OCI-M1 (cell line): ENCODE measurements at places on chromosomes 11 and 22.

DNA sequence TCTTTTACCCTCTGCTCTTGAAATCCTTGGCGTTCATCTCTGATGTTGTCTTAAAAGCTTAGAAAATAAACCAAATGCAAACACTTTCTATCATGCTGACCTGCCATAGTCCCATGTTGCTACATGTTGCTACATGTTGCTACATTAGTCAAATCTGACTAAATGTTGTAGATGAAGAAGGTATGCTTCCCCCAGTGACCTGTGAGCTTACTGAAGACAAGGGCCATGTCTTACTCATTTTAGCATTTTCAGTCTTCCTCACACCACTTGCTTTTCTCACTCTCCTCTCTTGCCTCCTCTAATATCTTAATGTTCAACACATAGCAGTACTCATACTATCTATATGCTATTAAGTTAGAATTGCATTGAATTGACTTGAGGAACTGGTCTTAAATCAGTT lies 346.4 kb upstream of the MTNR1B start:
- no peak for DNase-seq

DNA sequence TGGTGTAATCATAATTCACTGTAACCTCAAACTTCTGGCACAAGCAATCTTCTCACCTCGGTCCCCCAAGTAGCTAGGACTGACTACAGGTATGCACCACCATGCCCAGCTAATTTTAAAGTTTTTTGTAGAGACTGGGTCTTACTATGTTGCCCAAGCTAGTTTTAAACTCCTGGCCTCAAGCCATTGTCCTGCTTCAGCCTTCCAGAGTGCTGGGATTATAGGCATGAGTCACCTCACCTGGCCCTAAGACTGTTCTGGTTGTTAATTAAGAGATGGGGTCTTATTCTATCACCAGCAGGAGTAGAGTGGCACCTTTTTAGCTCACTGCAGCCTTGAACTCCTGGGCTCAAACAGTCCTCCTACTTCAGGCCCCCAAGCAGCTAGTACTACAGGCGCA lies 52.0 kb upstream of the DEPDC7 start:
- DNase-seq: no peak

- peak; percentile 38 for DNase-seq
These were observed 8.4 kb downstream of the LRRC10B start for GRCh38 chr11:61516675-61517572.

DNA sequence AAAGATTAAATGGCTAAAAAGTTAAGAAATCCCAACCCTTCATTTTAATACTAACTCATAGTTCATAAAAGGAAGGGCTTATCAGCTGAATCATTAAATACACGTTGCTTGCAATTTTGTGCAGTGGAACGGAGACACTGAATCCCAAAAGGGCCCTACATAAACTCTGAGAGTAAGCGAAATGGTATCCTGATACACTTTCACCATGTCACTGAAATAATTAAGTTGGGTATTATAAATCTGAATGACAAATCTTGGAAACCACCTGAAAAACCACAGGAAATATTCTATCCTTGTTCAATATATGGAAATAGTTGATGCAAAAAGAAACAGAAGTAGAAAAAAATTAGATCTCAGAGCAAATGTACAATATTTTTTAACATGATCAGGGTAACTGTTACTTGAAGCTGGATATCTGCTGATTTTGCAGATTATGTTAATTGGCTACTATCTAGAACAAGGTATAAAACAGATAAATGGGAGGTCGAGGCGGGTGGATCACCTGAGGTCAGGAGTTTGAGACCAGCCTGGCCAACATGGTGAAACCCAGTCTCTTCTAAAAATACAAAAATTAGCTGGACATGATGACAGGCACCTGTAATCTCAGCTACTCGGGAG lies 55.1 kb downstream of the MAML2 start:
- no peak for DNase-seq

DNA sequence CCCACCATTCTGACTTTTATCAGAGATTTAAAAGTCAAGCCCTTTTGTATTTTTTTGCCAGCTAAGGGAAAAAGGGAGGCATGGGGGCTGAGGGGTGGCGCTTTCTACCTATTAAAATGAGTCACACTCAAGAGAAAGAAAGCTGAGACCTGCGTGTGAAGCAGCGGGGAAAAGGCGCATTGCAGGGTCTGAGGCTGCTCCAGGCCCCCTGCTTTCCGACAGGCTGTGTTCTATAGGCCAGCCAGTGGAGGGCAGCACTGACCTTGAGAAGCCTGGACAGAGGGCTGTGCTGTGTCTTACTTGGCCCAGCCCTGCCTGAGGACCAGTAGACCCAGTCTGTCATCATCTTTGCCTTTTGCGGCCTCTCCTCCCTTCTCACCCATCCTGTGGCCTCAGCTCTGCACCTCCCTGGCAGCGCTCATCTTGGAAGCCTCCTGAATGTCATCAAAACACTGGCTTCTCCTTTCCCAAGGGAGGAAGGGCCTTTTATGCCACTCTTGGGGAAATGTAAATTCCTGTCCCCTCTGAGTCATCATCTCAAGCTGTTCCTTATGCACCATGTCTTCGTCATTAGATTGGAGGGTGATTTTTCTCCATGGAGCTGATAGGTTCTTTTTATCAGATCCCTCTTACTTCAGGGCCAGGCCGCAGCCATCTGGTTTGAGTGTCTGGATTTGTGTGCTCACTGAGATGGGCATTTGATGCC lies 12.6 kb upstream of the MAPK8IP1 start:
- peak; percentile 49 for DNase-seq
